NCI-H1436 treated with DMSO at 0.1 percent for 48 hours (cell line): ENCODE measurements at places on chromosomes 3 and 15.
A peak's percentile ranks its signal among the peaks of the same experiment; 100 is the strongest.

DNA sequence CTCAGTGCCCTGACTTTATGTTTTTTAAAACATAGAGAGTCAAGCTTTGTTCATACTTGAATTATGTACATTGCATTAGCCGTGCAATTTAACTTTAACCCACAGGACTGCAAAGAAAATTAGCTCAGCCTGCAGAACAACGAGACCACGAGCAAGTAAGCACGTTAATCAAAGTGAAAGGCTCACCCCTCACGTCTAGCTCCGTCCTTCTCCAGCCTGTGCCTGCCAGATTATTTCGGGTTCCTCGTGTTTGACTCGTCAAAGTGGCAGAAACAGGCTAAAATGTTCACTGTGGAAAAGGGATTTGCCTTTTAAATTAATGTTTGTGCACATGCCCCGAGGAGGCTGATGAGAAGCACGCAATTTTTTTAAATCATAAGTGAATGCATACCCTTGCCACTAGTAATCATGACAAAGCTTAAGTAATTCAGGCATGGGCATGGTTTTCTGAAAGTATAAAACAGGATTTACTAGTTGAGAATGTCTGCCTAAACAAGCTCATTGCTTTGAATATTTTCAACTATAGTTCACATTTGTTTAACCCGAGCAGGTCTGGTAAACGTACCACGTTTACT, 15.3 kb downstream of the ZBTB38 start:
- DNase-seq = no peak

GRCh38 chr3:128395500-128396162, 71.1 kb downstream of the DNAJB8 start:
- no peak for DNase-seq

DNA sequence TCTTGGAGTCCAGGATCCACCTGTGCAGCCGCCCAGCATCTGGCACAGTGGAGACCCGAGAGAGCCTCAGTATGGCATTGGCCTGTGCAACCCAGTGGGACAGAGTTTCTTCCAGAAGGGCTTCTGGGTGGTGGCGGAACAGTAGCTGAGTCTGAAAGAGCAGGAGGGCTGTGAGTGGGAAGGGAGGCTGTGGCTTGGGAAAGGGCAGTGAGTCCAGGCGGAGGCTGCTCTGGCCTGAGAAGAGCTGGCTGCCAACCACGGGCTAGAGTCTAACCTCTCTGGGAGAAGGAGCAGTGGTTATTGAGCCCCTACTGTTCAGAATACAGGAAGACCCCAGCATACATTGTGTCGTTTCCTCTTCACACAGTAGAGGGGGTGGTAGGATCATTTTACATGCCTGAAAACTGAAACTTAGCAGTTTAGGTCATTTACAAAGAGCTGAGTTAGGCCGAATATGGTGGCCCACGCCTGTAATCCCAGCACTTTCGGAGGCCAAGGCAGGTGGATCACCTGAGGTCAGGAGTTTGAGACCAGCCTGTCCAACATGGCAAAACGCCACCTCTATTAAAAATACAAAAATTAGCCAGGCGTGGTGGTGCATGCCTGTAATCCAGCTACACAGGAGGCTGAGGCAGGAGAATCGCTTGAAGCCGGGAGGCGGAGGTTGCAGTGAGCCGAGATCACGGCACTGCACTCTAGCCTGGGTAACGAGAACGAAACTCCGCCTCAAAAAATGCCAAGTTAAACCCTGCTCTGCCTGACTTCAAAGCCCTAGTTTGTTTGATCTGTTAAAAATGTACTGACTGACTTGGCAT, 3.2 kb downstream of the AEN start:
- DNase-seq = no peak

- DNase-seq = no peak
Measured at GRCh38 chr3:48434591-48435222, 4.8 kb upstream of the PLXNB1 start.

DNA sequence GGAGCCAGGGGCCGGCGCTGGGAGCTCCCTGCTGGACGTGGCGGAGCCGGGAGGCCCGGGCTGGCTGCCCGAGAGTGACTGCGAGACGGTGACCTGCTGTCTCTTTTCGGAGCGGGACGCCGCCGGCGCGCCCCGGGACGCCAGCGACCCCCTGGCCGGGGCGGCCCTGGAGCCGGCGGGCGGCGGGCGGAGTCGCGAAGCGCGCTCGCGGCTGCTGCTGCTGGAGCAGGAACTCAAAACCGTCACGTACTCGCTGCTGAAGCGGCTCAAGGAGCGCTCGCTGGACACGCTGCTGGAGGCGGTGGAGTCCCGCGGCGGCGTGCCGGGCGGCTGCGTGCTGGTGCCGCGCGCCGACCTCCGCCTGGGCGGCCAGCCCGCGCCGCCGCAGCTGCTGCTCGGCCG, 1.5 kb downstream of the SMAD6 start:
- DNase-seq = no peak

- DNase-seq = no peak
Measured at GRCh38 chr3:34109846-34110245, 311.4 kb downstream of the PDCD6IP start.

DNA sequence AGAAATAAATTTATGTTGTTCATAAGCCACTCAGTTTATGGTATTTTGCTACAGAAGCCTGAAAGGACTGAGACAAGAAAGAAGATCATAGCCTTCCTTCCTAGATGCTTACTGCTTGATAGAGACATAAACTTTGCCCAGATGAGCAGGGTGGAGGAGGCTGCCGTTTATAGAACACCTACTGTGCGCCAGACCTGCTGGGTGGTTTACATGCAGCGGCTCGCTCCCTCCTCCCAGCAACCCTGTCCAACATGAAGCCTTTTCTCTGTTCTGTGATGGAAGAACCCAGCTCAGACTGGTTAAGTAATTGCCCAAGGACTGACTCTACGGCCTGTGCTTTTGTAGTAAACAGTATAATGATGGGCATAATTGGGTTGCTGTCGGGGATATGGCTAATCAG, 37.0 kb downstream of the CORO2B start:
- DNase-seq = no peak

- no peak for DNase-seq
Measured at GRCh38 chr3:148585671-148586379, 111.9 kb upstream of the AGTR1 start.

DNA sequence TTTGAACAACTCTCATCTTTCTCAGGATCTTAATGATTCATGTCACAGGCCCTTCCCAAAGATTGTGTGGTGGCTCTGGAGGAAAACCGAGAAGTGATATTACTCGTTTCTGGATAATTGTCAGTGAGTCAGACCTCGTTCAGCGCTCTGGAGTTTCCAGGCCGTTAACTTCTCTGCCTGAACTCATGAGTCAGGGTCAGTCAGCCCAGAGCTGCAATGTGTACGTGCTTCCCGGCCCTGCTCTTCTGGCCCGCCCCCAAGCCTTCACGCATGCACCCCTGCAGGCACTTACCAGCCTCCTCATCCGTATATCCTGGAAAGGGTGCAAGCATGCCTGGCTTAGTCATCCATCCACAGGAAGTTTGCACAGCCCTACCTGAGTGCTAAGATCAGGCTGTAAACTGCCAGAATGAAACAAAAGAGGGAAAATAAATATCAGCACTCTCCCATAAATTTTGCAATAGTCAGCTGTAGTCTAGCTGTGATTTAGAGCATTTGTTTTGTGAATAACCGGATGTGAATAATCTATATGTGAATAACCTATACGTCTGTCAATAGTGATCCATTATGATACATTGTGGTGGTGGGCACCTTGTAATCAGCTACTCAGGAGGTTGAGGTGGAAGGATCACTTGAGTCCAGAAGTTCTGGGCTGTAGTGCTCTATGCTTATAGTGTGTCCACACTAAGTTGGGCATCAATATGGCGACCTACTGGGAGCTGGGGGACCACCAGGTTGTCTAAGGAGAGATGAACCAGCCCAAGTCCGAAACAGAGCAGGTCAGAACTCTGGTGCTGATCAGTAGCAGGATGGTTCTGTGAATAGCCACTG, 35.3 kb upstream of the SEMA4B start:
- peak; percentile 81 for DNase-seq

- no peak for DNase-seq
Measured at GRCh38 chr3:23183731-23184130, 19.4 kb upstream of the UBE2E2 start.

GRCh38 chr3:46098319-46098761, 71.1 kb upstream of the XCR1 start:
- no peak for DNase-seq

GRCh38 chr3:192435241-192435640, 292.1 kb downstream of the FGF12 start:
- no peak for DNase-seq

DNA sequence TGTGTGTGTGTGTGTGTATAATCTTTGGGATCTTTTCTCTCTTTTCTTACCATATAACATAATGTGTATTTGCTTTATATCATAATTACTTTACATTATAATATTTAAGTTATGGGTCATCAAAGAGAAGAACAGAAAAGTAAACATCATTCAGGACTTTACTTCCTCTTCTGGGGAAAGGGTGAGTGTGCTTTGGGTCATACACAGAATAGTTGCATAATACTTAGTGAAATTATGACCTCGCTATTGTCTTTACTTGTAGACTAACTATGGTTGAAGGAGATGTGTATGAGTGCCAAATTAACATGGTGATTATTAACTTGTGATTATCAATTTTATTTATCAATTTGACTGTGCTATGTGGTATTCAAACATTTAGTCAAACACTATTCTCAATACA, 1086.9 kb downstream of the DIPK2A start:
- DNase-seq = no peak

DNA sequence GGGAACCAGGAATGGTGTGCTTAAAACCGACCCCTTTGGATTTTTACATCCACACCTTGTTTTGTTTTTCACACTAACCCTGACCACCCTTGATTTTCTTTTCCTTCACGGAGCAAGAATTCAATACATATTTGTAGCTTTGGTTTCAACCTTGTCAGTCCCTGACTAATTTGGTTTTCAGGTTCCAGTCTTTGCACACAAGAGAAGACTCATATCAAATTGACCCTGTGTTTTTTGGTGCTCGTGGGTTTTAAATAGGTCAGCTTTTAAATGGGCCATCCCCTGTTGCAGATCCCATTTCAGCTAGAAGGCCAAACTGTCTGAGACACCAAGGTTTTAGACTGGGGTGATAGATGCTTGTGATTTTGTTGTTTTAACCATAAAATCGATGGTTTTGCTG, 26.4 kb downstream of the ANP32A start:
- DNase-seq = no peak

DNA sequence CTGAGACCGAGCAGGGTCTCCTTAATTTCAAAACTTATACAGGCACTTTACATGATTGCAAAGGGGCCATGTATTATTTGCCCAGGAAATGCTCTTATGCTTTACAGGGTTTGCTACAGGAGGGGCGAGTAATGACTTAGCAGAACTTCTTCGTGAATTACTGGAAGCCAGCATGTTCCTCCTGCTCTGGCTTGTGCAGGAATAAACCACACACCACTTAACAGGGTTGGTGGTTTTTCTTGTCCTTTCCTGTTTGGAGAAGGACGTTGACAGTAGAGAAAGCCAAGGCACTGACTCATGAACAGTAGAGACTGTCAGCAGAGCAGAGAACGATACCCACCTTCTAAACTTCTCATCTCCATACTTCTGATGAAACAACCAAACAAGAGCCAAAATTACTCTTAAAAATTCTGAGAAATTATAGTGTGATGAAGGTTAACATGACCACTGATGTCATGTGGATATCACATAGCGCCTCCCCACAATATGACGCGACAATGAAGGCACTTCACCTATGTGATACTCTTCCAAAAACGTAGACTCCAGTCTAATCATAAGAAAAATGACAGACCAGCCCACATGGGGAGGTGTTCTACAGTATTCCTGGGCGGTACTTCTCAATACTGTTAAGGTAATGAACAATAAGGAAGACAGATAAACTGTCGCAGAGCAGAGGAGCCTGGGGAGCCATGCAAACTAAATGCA, 24.7 kb upstream of the MCTP2 start:
- DNase-seq = no peak

DNA sequence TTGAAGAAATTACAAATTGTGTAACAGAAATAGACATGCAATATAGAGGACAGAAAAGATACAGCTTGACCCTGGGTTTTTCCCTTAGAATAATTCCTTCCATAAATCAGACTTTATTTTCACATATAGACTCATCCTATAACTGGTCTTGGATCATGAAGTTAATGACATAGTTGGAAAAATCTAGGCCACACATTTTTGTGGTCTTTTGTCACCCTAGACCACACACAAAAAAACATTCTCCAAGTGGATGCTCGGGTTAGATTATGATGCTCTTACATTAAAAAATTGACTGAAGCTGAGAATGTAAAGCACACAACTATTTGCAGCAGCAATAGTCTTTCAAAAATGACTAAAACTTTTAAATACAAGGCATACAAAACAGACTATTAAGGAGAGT, 7.5 kb upstream of the PLA2G4D start:
- DNase-seq = no peak

GRCh38 chr15:58312031-58312430, 119.8 kb upstream of the LIPC start:
- no peak for DNase-seq

DNA sequence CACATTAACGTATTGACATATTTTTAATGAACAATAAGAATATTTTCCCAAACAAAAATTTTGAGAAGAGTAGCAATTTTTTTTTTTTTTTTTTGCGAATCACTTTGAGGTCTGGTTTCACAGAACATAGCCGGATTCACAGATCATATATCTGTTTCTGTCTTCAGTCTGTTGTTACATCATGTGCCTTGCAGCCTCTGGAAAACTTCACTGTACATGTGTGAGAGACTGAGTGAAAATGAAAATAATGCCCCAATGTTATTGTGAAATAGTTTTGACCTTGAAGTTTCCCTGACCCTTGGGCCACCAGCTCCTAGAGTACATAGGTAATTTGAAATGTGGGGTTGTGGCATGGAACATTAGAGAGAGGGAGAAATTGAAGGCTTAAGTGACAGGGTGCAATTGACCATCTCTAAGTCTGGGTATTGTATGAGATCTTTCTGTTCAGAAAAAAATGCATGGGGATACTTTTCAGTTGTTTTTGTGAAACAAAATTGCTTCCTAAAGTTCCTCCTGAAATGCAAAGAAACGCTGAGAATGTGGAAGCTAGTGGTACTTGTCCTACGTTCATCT, 14.0 kb downstream of the ITPR1 start:
- no peak for DNase-seq

DNA sequence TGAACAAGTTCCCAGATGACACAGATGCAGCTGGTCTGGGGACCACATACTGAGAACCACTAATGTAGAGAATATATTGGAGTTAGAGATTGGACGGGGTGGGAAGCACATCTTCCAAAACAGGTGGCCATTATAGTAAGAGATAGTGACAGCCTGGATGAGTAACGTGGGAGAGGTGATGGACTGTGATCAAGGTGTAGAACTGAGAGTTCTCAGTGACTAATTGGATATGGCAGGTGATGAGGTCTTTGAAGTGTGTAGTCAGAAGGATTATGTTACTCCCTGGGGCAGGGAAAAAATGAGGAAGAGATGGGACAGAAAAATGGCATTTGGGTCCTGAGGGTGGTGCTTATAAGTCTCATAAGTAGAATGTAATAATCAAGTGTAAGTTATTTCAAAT, 66.6 kb downstream of the KCNMB2 start:
- peak; percentile 59 for DNase-seq

DNA sequence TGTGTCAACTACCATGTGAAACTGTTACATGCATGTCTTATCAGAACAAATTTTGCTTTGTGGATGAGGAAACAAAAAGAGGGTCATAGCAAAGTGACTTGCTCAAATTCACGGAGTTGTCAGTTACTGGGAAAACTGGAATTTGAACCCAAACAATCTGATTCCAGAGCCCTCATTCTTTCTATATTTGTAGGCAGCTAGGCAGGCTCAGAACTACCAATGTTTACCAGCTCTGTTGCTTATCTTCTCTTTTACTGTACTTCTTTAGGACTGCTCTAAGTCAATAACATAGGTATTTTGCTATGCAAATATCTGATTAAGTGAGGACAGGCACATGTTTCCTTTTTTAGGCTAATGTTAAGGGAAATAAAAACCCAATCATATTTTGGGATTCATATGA, 450.5 kb downstream of the ZPLD1 start:
- DNase-seq = no peak
